ENCODE measurements at places on chromosomes 7 and 10. TPM values are rescaled to one million over a fixed set of nuclear protein-coding genes. Genes with fewer than 3 reads are reported as not detected.

DNA sequence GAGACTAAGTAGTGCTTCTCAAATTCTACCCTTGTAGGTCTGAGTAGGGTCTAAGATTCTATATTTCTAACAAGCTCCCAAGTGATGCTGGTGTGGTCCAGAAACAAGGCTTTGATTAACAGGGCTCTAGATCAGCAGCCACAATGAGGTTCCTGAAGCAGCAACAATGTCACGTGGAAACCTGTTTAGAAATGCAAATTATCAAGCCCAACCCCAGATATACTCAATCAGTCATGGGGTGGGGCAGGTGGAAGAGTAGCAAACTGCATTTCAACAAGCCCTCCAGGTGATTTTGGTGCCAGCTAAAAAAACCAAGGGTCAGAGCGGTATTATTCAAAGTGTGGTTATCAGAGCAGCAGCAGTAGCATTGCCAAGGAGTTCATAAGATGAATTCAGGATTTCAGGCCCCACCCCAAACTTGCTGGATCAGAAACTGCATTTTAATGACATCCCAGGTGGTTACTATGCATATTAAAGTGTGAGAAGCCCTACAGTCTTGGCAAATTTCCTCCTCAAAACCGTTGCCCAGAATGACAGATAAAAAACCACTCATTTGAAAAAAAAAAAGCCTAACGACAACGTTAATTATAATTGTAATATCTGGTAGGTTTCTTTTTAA, 199.2 kb downstream of the AHR start:
- no peak for DNase-seq

- DNase-seq: no peak
Observed at GRCh38 chr10:48536916-48537890, 67.7 kb downstream of the ARHGAP22 start.

GRCh38 chr7:27872356-27873275, 132.7 kb downstream of the TAX1BP1 start:
- DNase-seq: no peak

Gene ITPRID1
- not detected for total RNA-seq

DNA sequence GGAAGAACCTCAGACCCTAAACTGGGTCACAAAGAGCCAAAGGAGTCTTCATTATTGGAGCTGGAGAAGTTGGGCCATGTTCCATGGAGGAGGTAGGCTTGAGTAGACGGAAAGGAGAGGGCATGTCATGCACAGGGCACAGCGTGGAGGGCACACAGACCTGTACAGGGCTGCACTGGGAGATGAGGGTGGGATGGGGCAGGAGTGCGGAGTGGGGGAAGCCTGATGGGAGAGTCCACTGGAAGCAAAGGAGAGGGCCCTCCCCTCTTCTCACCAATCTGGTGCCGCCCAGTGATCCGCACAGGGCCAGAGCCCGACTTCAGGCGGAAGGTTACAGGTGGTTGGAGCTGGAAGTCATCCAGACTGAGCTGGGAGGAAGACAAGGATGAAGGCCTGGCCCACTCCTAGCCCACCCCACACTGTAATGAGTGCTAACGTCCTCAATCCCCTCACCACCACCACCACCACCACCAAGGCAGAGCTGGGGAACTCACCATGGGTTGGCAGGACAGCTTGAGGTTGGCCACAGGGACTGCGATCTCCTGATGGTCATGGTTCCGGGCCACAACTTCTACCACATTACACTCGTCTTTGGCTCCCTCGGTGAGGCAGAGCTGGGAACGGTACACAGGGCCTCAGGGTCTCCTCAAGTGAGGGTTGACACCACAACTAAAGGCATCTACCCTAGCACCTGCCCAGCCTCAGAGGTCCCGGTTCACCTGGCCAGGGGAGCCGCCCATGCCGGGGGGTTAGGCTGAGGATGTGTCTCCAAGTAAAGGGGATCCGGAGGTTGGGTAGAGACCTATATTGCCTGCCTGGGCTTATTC, 1.0 kb downstream of the NPM3 start:
- DNase-seq: peak; percentile 25
